ENCODE measurements at places on chromosomes 1 and 21. TPM values are rescaled to one million over a fixed set of nuclear protein-coding genes. Genes with fewer than 3 reads are reported as not detected.

Gene FRRS1
- 3.9 TPM for polyA plus RNA-seq

Gene LCE1F
- not detected for polyA plus RNA-seq

Gene MTMR11
- polyA plus RNA-seq, result 16.5 TPM

Gene ZNF697
- 11.6 TPM for polyA plus RNA-seq

Gene C1orf87
- 0.80 TPM for polyA plus RNA-seq

Gene DAB1
- polyA plus RNA-seq, result 3.6 TPM

Gene S100A2
- 2.0 TPM for polyA plus RNA-seq

Gene SPATA1
- 1.9 TPM for polyA plus RNA-seq

Gene CLDN19
- 0.34 TPM for polyA plus RNA-seq

Gene FMN2
- polyA plus RNA-seq, result 0.52 TPM

Gene SIM2
- 2.9 TPM for polyA plus RNA-seq

Gene GABPA
- polyA plus RNA-seq, result 29.5 TPM

Gene BATF3
- polyA plus RNA-seq, result 1.3 TPM

Gene PDC
- polyA plus RNA-seq, result 0.54 TPM

Gene SLC9C2
- not detected for polyA plus RNA-seq

Gene OR2M3
- 0.01 TPM for polyA plus RNA-seq

Gene PTGS2
- polyA plus RNA-seq, result 1.3 TPM

DNA sequence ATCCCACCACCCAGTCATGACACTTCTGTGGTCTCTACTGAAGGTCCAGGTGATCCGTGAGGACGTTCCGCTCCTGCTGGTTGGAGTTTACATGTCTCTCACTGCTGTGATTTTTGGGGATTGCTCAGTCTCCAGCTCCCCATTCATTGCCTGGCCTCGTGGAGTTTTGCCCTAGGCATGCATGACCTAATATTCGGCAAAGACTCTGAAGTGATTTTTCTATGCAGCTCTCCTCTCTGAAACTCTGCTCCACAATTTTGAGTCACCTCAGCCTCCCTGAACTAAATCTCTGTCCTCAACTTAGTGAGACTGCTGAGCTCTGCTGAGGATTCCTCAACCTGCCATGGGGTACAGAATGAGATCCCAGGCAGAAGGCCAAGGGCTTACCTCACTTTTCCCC, 174.4 kb upstream of the FGGY start:
- no peak for DNase-seq

- no peak for DNase-seq
These were observed 15.6 kb downstream of the SMG7 start for GRCh38 chr1:183487674-183488442.

GRCh38 chr1:67874501-67875111, 41.3 kb upstream of the GNG12 start:
- no peak for DNase-seq

GRCh38 chr1:6397844-6398441, 4.4 kb upstream of the ACOT7 start:
- no peak for DNase-seq

GRCh38 chr1:71276466-71276865, 195.6 kb upstream of the ZRANB2 start:
- no peak for DNase-seq

DNA sequence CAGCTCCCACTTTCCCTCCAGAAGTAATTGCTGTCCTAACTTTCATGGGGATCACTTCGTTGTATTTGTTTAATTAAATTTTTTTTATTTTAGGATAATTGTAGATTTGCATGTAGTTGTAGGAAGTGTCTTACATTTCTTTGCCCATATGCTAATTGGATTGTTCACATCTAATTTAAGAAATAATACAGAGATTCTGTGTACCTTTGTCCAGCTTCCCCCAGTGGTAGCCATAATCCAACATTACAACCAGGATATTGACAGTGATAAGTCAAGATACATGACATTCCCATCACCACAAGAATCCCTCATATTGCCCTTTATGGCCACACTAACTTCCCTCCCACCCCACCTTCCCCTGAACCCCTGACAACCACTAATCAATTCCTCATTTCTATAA, 136.6 kb downstream of the PRDM2 start:
- DNase-seq, result no peak

DNA sequence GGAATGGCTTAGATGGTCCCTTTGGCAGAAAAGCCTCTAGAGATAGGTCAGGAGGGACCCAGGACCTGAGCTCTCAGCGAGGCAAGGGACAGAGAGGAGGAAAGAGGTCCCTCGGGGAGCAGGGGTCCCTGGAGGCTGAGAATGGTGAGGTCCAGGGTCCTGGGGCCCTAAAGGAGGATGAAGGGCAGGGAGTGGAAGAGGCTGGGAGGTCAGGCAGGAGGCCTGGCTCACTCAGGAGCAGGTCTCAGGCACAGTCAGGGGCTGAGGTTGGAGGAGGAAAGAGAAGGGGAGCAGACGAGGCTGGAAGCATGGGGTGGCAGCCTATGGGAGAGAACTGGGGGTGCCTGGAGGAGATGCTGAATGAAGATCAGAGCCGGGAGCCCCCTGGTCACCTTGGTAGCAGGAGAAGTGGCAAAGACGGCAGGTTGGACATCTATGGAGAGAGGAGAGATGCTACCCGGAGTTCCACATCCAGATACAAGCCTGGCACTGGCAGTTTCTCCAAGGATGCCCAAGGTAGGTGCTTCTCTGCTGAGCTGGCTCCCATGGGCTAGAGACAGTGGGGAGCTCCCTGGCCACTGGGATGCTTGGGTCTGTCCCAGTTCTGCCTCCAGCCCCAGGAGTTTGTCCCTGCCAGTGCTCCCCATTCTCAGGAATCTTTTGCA, 22.6 kb downstream of the IGFN1 start:
- DNase-seq, result no peak

DNA sequence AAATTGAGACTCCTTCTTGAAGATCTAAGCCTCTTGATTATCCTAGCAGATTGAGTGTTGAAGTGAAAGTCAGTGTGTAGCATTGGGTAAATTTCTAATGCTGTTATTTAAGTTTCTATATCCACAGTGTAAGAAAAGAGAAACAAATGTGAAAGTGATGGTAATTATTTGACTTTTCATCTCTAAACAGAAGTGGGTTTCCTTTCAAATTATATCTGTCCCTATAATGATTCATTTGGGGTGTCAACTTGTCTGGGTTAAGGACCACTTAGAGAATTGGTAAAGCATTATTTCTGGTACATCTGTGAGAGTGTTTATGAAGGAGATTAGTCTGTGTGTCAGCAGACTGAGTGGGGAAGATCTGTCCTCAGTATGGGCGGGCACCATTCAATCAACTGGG, 133.0 kb upstream of the HMCN1 start:
- DNase-seq, result no peak

DNA sequence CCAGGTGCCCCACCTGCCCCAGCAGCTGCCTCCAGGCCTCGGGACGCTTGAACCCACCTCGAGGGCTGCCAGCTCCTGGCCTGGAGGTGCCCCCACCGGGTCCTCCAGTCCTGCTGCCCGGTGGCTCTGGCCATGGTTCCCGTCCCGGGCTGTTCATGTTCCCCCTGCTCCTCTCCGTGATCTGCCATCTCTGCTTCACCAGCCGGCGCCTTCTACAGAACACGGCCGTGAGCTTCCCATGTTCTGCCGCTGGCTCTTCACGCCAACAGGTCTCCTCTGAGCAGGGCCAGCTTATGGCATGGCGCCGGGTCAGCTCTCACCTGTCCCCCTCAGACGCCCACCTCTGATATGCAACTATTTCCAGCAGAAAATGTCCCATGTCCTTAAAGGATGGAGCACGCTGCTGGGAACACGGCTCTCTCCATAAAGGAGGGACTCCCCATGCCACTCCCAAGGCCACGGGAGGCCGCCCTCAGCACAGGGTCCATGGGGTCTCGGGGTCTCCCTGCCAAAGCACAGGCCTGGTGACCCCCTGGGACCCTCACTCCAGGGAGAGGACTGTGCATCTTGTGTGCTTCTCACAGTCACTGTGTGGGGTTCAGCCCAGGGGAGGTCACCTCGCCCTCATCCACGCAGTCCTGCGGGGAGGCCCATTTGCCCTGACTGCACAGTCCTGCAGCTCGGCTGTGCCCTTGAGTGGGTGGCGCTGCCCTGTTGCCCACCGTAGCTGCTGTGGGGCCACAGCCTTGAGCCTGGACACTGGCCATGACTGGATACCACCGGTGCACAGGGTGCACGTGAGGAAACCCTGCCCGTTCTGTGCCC, 36.7 kb downstream of the COL18A1 start:
- no peak for DNase-seq

GRCh38 chr1:167221126-167221737, 546 bp downstream of the POU2F1 start:
- DNase-seq, result no peak

GRCh38 chr1:47776667-47777131, 220.5 kb downstream of the TRABD2B start:
- no peak for DNase-seq

- DNase-seq, result no peak
These were observed 34.9 kb upstream of the LYPLAL1 start for GRCh38 chr1:219138747-219139146.

- DNase-seq, result no peak
These were observed 8.2 kb upstream of the PIGK start for GRCh38 chr1:77227381-77227780.

- DNase-seq, result no peak
These were observed 3.3 kb upstream of the IRF2BP2 start for GRCh38 chr1:234613128-234613875.

DNA sequence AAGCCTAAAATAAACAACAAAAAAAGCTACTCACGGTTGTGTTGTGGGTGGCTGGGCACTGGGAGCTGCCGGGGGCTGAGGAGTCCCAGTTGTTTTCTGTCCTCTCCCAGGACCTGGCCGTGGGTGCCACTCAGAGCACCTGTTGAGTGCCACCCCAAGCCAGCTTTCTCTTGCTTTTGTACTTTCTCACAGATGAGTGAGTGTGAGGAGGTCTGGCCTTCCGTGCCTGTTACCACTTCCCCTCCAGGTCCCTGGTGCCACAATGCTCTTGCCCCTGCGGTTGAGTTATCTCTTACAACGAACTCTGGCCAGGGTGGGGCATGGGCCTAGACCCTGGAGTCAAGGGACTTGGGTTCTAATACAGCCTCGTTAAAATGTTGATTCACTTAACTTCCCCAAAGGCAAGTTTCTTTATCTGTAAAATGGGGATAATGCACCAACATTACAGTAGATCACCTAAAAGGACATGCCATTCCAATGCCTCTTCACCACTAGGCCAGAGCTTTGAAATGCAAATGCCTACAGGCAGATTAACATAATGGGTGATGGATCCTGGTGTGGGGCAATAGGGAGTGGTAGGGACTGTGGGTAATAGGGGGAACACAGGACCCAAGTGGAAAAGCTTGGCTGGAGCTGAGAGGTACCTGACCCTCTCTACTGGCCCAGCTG, at the start of gene CNR2:
Gene CNR2 (minus strand): TSS at position 151 of the 669 bp plus-strand sequence. CDS start 37,745 bp downstream, outside the sequence.
- no peak for DNase-seq

DNA sequence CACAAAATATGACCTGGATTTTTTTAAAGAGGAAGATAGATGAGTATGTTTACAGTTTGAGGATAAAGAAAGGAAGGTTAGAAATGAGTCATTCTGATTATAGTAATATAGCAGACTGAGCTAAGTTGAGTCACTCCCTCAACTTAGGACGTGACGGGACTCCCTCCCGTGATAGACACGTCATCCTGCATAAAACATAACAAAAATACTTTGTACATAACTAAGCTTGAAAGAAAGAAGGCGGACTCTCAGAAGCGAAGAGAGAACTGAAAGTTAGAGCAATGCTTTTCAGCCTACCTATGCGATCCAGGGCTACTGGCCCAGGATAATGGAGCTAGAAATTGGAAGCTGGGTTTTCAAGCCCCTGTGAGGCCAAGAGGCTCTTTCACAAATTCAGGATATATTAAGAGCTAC, 53.0 kb upstream of the DESI2 start:
- DNase-seq, result no peak

GRCh38 chr1:41954533-41954944, 35.8 kb upstream of the HIVEP3 start:
- DNase-seq, result no peak

GRCh38 chr1:6144647-6145395, 35.3 kb downstream of the CHD5 start:
- no peak for DNase-seq

DNA sequence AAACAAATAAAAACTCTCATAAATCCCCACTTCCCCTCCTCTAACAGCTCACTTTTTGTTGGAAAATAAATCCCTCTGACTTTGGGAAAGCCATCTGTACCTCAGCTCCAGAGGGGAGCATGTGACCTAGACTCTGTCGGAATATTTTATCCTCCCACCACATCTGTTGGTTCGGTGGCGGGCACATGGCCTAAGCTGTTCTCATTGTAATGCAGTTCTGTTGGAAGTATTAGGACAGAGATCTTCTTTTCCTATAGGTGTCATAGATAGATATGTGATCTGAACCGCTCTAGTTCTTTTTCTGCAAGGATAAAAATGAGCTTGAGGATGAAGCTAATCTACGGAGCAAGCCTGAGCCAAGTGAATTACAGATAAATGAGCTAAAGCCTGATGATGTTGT, 50.5 kb upstream of the EPS8L3 start:
- no peak for DNase-seq

- no peak for DNase-seq
These were observed 13.7 kb downstream of the PABPC4 start for GRCh38 chr1:39562886-39563285.

DNA sequence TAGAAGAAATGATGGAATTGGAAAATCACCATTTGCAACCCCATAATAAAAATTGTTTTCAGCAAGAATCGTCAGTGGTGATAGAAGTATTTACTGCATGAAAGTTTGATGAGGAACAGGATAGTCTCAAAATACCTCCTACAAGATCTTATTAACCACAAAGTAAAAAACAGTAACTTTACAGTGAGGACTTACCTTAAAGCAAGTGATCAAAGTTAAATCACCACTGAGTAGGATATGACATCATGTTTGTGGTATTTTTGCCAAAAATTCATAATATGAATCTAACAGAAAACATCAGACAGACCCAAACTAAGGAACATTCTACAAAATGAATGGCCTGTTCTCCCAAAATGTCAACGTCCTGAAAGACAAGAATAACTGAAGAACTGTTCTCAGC, 19.9 kb downstream of the ALDH9A1 start:
- no peak for DNase-seq

GRCh38 chr21:37365517-37366481, 774 bp upstream of the DYRK1A start:
- no peak for DNase-seq

DNA sequence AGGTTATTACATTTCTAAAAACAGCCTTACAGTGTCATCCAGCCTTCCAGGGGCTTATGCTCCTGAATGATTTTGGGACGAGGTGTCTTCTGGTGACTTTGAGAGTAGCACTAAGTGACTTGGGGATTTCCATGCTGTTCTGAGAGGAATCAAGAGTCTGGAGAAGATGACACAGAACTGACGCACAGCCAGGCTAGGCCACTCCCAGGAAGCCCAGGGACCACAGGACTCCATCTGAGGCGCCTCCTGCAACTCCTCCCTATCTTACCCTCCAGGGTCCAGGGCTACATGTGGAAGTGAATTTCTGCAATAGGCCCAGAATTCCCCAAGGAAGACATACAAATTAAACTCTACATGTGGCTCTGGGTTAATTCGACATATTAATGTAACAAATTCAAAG, 92.5 kb downstream of the SLC25A24 start:
- DNase-seq, result no peak

GRCh38 chr1:199399996-199400724, 627.4 kb upstream of the NR5A2 start:
- DNase-seq, result no peak

- DNase-seq, result no peak
These were observed 12.1 kb downstream of the MCL1 start for GRCh38 chr1:150567341-150567716.

All from forelimb muscle (tissue), 1 donor.